ENCODE measurements at places on chromosomes 2 and 18.

DNA sequence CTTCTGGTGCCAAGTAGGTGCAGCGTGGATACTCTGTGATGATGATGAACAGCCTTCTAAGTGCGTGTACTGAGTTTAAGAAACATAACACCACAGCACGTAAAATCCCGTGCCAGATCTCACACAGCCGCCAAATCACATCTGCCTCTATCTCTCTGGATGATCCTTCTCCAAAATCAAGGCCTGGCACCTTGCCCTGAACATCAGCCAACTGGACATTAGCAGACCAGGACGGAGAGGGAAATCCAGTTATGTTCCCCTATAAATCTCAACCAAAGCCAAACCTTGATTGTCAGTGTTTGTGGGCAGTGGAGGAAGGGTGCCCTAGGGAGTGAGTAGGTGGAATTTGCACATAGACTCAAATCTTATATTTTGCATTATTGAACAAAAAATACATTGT is 164.3 kb downstream of the MIB1 start:
- H3K36me3 ChIP-seq = no peaks in the 10 kb centered on the region

DNA sequence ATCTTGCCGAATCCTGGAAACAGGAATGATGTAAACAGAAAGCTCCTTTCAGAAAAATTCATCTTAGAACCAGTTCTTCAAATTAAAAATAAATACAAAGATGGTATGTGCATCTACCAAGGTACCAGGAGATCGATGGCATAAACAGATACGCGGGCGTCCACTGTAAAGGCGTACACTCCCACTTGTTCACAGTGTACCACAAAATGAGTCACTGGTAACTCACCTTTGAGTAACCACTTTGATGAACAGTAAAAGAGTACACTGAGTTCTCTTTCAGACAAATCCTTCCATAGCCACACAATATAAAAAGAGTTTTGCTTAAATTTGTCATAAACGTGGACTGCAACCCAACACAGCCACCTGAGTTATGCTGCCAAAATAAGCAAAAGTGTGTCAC is 128.3 kb downstream of the DNER start:
- no peak overlapping the region for H3K4me3 ChIP-seq
- no peaks in the 10 kb centered on the region for H3K36me3 ChIP-seq
- peaks cover 32% of the 10 kb centered on the region for H3K27me3 ChIP-seq
- DNase-seq = no peak

- no peak overlapping the region for H3K4me3 ChIP-seq
- no peaks in the 10 kb centered on the region for H3K36me3 ChIP-seq
Observed at GRCh38 chr2:174996622-174997021, 8.6 kb downstream of the CHN1 start.

- H3K36me3 ChIP-seq = no peaks in the 10 kb centered on the region
- no peak overlapping the region for H3K4me3 ChIP-seq
- no peaks in the 10 kb centered on the region for H3K27me3 ChIP-seq
Observed at GRCh38 chr2:236940497-236940896, 145.2 kb upstream of the COPS8 start.

GRCh38 chr2:224736227-224736626 is 20.1 kb upstream of the CCDC195 start:
- H3K4me3 ChIP-seq = no peak overlapping the region
- no peak for DNase-seq
- H3K36me3 ChIP-seq = peaks cover 10% of the 10 kb centered on the region
- no peak overlapping the region for H3K27ac ChIP-seq
- no peaks in the 10 kb centered on the region for H3K4me1 ChIP-seq
- no peaks in the 10 kb centered on the region for H3K27me3 ChIP-seq

DNA sequence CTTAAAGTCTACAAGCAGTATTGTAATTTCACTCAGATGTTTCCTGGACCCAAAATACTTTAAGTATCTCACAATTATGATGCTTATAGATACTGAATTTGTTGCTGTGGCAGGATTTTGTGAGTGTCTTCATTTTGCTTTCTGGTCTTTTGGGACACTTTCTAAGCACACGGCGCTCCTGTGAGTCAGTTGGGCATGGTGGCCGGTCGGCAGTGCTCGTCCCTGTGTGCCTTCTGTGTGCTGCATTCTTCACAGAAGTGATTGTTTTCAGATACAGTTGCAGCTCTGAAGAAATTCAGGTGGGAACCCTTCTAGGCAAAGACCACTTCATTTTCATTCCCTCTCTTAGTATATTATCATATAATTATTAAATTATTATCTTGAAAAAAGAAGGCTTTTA is 273.3 kb downstream of the ZNF407 start:
- peaks cover 7% of the 10 kb centered on the region for H3K4me1 ChIP-seq
- H3K27ac ChIP-seq = no peak overlapping the region
- H3K4me3 ChIP-seq = no peak overlapping the region
- no peak for DNase-seq

DNA sequence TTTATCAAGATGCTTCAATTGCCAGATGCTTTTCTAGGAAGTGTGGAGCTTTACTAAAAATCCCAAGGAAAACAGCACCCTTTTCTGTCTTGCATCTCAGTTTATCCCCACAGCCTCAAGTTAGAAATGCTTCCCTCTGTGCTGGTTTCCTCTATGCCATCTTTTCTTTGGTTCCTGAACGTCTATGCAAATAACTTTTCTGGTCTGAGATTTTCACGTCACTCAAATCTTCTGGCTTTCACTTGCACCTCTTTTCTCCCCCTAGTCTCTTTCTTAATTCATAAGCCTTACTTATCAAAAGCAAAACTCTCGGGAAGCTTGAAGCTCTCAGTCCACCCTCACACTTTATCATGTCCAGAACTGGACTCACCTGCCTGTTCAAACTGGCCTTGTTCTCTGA is 33.9 kb downstream of the ARHGAP25 start:
- peak overlapping the region; percentile 76 for H3K4me3 ChIP-seq
- no peak for DNase-seq
- peaks cover 93% of the 10 kb centered on the region for H3K4me1 ChIP-seq
- H3K27me3 ChIP-seq = no peaks in the 10 kb centered on the region
- peak overlapping the region; percentile 97 for H3K27ac ChIP-seq
- peaks cover 15% of the 10 kb centered on the region for H3K36me3 ChIP-seq
